ENCODE measurements at places on chromosomes 7 and 10.

GRCh38 chr7:16055263-16055976 lies 365.9 kb downstream of the CRPPA start:
- no peak for DNase-seq

DNA sequence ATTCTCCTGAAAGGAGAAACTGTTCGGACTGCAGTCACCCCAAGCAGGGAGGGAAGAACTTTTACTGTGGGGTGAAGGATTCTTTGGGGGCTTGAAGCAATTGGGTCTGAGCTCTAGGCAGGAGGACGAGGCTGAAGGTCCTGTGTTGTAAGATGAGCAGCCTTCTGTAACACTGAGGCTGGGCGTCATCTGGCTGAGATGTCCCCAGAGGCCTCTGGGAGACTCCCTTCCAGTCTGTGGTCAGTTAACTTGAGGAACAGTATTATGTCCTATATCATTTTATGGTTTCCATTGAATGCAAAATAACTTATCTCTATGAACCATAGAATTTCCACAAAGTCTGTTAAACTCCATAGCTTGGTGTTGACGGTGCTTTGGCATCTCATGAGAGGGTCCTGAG lies 26.3 kb downstream of the FIGNL1 start:
- no peak for DNase-seq

- DNase-seq = no peak
These were observed 199.5 kb downstream of the PTEN start for GRCh38 chr10:88062798-88063472.

- no peak for DNase-seq
These were observed 213.8 kb downstream of the TAX1BP1 start for GRCh38 chr7:27953777-27954176.

GRCh38 chr7:17931069-17931468 lies 9.2 kb downstream of the SNX13 start:
- DNase-seq = no peak

Data from WTC11 (cell line).